Cerebellar nuclear complex (tissue), 1 donor: ENCODE measurements at places on chromosomes 16 and 17.

DNA sequence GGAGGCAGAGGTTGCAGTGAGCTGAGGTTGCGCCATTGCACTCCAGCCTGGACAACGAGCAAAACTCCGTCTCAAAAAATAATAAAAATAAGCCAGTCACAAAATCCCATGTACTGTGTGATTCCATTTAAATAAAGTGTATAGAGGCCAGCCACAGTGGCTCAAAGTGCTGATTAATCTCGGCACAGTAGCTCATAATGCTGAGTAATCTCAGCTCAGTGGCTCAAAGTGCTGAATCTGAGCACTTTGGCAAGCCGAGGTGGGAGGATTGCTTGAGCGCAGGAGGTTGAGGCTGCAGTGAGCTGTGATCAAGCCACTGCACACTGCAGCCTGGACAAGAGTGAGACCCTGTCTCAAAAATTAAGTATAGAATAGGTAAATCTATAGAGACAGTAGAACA, 4.9 kb downstream of the TMED6 start:
- no peak for DNase-seq

DNA sequence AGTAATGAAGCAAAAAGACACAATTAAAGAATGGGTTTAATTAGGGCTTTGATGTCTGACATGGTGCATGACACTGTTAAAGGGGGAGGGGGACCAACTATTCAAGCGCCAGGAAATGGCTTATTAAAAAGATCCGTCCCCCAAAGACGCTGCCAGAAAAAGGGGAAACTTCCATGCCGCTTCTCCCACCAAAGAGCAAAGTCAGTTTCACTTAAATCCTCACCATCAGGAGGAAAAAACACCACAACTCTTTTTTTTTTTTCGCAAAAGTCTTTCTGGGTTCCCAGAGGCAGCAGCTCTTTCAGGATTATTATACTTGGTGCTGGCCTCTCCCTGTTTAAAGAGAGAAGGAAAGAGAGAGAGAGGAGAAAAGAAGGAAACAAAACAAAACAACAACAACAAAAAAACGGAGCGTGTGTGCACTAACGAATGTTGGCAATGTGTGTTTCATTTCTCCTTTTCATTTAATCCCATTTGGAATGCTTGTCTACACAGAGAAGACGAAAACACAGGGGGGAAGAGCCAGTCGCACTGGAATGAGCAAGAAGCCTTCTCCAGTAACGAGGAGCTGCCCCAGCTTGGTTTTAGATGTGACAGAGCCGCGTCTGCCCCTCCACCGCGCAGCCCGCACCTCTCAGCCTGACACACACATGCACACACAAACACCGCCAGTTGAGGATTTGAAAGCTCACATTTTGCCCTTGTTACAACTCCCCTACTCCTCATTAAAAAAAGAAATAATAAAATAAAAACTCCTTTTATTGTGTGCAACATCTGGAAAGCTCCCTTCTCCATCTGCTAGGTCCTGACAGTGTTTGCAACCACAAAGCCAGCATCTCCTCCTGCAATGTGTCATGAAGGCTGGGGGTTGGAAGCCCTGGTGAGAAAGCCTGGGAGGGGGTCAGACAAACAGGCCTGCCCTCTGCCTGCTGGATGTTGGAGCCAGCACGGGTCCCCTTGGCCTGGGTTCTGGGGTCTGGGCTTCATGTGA, 32.7 kb upstream of the AXIN2 start:
- DNase-seq = no peak

GRCh38 chr16:3152277-3152990, 17.6 kb downstream of the ZNF213 start:
- DNase-seq = no peak

- DNase-seq = no peak
These were observed 670 bp downstream of the RPS2 start for GRCh38 chr16:1963806-1964505.

GRCh38 chr16:85913688-85914422, 14.9 kb downstream of the IRF8 start:
- no peak for DNase-seq

GRCh38 chr17:77375108-77375916, 234.5 kb downstream of the SEC14L1 start:
- no peak for DNase-seq

DNA sequence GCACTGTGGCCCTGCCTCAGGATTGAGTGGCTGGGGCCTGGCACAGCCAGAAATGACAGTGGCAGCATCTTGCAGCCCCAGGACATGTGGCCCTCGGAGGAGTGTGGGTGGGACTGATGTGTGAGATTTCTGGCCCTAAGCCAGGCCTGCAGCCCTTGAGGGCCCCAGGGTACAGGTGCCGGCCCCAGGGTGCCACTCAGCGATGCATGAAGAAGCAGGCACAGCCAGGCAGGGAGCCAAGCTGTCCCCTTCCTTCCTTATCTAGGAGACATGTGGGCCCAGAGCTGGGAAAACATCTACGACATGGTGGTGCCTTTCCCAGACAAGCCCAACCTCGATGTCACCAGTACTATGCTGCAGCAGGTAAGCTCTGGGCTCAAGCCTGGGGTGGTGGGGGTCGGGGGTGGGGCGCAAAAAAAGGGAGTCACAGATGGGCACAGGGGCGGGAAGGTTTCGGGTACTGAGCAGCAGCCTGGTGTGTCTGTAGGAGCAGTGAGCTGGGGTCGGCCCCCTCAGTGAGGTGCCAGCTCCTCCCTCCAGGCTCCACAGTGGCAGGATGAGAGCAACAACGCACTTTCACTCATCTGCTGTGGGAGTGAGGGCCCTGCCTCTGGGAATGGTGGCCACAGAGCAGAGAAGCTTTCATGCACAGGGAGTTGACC, 4.1 kb downstream of the ACE start:
- DNase-seq = no peak

DNA sequence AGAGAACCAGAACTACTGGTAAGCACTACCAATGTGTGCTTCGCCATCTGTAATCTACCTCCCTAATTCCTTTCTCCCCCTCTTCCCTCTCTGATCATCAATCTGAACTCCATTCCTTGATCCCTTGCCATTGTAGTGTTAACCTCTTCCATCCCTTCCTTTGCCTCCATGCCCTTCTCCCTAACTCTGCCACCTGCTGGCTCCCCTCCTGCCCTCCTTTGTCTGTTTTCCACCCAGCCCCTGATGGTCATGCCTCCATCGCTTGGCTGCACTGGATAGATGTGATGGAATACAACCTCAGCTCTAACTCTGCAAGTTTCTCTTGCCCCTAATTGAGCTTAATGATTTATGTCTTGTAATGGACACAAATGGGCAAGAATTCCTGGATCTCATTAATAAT, 108.2 kb upstream of the ASIC2 start:
- DNase-seq = no peak

GRCh38 chr16:22130528-22130927, 31.8 kb upstream of the SDR42E2 start:
- no peak for DNase-seq

DNA sequence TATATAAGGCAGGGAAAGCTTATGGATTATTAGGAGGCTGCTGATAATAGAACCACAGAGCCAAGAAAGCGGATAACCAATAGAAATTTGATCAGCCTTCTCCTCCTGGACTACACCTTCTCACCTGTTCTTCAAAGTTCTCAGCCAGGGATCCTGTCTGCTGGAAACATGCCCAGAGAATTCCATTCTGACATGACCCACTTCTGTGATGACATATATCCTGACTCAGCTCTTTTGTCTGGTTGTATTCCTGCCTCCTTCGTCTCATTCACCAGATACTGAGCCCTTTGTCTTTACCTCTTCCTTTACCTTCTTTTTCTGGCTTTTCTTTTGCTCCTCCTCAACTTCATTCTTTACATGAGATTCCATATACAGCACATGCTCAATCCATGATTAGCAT, 576.1 kb downstream of the CDH11 start:
- DNase-seq = no peak

DNA sequence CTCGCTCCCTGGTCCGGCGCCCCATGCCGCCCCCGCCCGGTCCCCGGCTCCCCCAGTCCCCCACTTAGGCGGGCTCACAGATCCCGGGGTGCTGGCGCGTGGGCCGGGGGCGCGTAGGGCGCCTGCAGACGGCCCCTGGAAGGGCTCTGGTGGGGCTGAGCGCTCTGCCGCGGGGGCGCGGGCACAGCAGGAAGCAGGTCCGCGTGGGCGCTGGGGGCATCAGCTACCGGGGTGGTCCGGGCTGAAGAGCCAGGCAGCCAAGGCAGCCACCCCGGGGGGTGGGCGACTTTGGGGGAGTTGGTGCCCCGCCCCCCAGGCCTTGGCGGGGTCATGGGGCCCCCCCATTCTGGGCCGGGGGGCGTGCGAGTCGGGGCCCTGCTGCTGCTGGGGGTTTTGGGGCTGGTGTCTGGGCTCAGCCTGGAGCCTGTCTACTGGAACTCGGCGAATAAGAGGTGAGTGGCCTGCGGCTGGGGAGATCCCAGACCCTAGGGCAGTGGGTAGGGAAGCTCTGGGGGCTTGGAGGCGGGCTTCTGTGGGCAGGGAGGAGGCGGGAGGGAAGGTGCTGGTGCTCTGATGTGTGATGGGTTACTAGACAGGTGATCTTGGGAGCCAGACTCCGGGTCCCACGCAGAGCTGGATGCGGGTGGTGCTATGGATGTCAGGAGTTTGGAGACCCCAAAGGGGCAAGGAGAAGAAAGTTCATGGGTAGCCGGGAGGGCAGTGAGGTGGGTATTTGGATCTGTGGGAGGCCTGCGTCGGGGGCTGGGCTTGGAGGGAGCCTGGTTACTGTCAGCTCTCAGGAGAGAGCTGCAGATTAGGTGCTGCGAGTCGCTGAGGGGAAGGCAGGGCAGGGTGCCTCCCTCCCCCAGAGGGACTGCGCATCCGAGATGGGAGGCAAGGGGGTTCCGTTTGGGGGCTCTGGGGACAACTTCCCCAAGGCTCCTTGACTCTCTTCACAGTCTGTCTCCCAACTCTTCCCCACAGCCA, 560 bp downstream of the EFNB3 start:
- DNase-seq = no peak
